ENCODE measurements at places on chromosomes 13 and 19.

DNA sequence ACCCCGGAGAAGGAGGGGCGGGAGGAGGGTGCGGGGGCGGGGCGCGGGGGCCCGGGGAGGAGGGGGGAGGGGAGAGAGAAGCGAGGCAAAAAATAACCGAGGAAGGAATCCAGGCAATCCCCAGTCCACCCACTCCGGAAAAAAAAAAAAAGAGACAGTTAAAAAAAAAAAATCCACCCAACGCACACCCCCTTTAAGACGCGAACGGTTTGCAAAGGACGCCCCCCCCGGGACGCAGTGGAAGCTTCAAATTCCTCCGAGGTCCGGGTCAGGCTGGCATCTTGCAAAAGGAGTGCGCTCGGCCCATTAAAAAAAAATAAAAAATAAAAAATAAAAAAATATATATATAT is at the start of gene CACNA1A:
TSS of gene CACNA1A (minus strand) at position 9 of the 350 bp plus-strand sequence. CDS start 255 bp downstream, outside the sequence.
- DNase-seq, result no peak

GRCh38 chr13:60066226-60066625 is 97.5 kb downstream of the DIAPH3 start:
- DNase-seq, result no peak

- no peak for DNase-seq
These were observed 792 bp upstream of the PEX11G start for GRCh38 chr19:7489609-7490044.

GRCh38 chr19:30003866-30004265 is 61.8 kb downstream of the URI1 start:
- DNase-seq, result no peak

DNA sequence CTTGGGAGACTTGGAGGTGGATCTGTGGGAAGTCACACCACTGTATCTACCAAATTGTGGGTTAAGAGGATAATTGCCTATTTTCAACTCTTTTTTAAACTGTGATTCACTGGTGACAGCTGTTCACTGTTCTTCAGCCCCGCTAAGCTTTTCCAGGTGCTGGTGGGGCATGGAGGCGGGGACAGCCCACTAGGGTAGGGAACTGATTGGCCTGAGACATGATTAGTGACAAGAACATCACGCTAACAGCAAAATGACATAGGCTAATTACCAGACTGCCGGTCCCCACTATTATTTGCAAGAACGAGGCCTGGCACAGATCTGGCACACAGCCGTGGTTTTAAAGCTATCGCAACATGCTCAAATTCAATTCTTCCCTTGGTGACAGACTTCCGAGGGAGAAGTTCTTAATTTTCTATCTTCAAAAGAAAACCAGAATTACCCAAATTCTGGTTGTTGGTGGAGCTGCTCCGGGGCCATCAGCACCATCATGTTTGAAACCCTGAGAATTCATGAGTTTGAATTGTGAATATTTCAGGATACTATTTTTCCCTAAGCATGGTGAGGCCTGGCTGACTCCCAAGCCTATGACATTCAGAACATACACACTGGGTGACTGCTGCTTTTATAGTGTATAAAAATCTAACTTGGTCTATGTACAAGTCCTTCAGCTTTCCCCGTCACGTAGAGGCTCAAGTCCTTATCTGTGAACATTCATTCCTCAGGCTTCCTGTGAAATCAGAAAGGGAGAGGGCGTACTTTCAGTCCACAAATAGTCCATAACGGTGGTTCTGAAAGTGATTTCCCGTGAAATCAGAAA is 17.9 kb downstream of the DOCK9 start:
- DNase-seq, result no peak
